ENCODE measurements at places on chromosomes 6 and 20. TPM values are rescaled to one million over a fixed set of nuclear protein-coding genes. Genes with fewer than 3 reads are reported as not detected.

- no peak overlapping the region for H3K4me3 ChIP-seq
- DNase-seq = no peak
- H3K27me3 ChIP-seq = no peaks in the 10 kb centered on the region
- peaks cover 19% of the 10 kb centered on the region for H3K36me3 ChIP-seq
- H3K4me1 ChIP-seq = peaks cover 28% of the 10 kb centered on the region
- no peak overlapping the region for H3K27ac ChIP-seq
Measured at GRCh38 chr20:31678389-31679356, 41.0 kb downstream of the COX4I2 start.

DNA sequence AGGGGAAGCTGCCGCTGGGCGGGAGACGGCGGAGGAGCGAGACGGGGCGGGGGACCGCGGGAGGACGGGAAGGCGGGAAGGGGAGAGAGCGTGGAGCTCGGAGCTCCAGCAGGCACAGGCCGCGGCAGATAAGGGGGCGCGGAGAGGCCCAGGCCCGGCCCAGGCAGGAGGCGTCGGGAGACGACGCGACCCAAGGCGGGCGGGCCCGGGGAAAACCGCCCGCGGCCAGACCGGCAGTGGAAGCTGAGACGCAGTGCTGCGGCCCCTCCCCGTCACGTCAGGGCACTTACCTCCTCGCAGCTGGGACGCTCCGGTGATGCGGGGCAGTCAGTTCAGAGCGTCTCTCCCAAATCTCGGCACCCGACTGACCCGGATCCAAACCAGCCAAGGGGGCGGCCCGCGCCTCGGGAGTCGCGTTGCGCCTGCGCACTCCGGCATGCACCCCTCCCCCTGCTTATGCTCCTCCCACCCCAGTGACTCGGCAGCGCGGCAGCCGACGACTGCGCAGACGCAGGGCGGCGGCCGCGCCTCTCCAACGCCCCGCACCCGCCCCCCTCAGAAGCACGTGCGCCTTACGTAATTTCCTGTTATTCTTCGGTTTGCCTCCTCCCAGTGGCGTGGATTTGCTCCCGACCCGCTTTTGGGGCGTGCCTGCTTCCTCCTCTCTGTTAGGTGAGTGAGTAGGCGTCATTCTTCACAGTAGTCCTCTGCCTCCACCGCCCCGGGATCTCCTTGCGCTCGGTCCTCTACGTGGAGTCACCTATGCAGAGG, at the start of gene OSER1:
TSS of gene OSER1 (minus strand) at position 366 of the 771 bp plus-strand sequence. CDS start 3,814 bp downstream, outside the sequence.
- DNase-seq = peak; percentile 99
- H3K27me3 ChIP-seq = no peaks in the 10 kb centered on the region
- peak within 1 kb of the TSS; percentile 95 for H3K27ac ChIP-seq
- H3K4me1 ChIP-seq = peaks cover 17% of the 10 kb centered on the region
- no peaks in the 10 kb centered on the region for H3K36me3 ChIP-seq
- peak within 1 kb of the TSS; percentile 87 for H3K4me3 ChIP-seq

DNA sequence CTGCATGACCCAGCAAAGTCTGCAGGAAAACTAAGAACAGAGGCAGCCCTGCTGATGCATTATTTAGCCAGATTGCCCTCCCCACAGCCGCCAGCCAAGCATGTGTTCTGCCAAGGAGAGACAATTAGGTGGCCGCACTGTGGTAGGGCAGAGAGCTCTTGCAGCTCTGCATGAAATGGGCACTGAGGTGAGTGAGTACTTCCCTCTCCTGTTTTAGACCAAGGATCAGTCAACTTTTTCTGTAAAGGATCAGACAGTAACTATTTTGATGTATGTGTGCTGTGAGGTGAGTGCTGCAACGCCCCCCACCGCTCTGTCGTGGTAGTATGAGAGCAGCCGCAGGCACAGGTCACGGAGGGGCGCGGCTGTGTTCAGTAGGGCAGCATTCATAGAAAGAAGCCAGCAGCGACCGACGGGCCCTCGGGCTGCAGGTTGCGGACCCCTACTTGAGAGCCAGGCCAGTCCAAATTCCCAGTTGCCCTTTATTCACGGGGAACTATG, 23.8 kb upstream of the FAM50B start:
- H3K27me3 ChIP-seq = no peaks in the 10 kb centered on the region
- H3K4me1 ChIP-seq = peaks cover 41% of the 10 kb centered on the region
- H3K27ac ChIP-seq = peak overlapping the region; percentile 92

DNA sequence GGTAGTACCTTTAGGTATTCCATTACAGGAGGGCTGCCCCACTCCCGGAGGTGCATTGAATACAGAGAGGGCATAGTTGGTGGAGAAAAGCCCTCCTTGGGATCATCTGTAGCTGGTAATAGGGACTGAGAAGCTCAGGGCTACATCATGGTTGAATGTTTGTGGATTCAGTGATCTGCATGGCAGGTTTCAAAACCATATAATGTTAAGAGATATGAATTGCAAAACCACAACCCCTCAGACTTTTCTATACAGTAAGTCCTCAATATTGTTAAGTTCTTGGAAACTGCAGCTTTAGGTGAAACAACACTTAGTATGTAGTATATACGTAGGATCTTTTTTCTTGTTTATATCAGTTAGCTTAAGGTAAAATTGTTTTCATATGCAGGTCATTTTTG, 11.3 kb downstream of the TULP4 start:
- H3K4me3 ChIP-seq = no peak overlapping the region
- no peaks in the 10 kb centered on the region for H3K27me3 ChIP-seq
- no peaks in the 10 kb centered on the region for H3K4me1 ChIP-seq
- H3K27ac ChIP-seq = no peak overlapping the region
- no peak for DNase-seq
- H3K36me3 ChIP-seq = peaks cover 3% of the 10 kb centered on the region

GRCh38 chr20:4959592-4959991, 41.7 kb downstream of the SLC23A2 start:
- H3K27me3 ChIP-seq = no peaks in the 10 kb centered on the region
- DNase-seq = no peak
- no peak overlapping the region for H3K4me3 ChIP-seq
- H3K36me3 ChIP-seq = no peaks in the 10 kb centered on the region
- H3K4me1 ChIP-seq = no peaks in the 10 kb centered on the region

GRCh38 chr20:48951646-48952045, 30.1 kb downstream of the ARFGEF2 start:
- H3K36me3 ChIP-seq = peaks cover 65% of the 10 kb centered on the region
- H3K4me1 ChIP-seq = no peaks in the 10 kb centered on the region
- no peak overlapping the region for H3K27ac ChIP-seq
- DNase-seq = no peak
- no peaks in the 10 kb centered on the region for H3K27me3 ChIP-seq

GRCh38 chr6:15921243-15921642, 207.6 kb upstream of the MYLIP start:
- H3K27me3 ChIP-seq = no peaks in the 10 kb centered on the region
- H3K27ac ChIP-seq = no peak overlapping the region
- DNase-seq = no peak

GRCh38 chr6:40803897-40804702, 216.9 kb upstream of the LRFN2 start:
- H3K4me3 ChIP-seq = no peak overlapping the region
- H3K4me1 ChIP-seq = no peaks in the 10 kb centered on the region
- peak; percentile 23 for DNase-seq
- H3K27ac ChIP-seq = no peak overlapping the region

GRCh38 chr6:127343809-127344659, 625 bp upstream of the ECHDC1 start:
- H3K27ac ChIP-seq = peak overlapping the region; percentile 97
- peaks cover 2% of the 10 kb centered on the region for H3K36me3 ChIP-seq
- no peaks in the 10 kb centered on the region for H3K27me3 ChIP-seq
- DNase-seq = peak; percentile 58

- H3K36me3 ChIP-seq = peaks cover 2% of the 10 kb centered on the region
- H3K27me3 ChIP-seq = no peaks in the 10 kb centered on the region
- H3K4me3 ChIP-seq = no peak overlapping the region
- H3K4me1 ChIP-seq = peaks cover 20% of the 10 kb centered on the region
- DNase-seq = peak; percentile 81
Measured at GRCh38 chr20:25553819-25554296, 31.5 kb downstream of the NINL start.

DNA sequence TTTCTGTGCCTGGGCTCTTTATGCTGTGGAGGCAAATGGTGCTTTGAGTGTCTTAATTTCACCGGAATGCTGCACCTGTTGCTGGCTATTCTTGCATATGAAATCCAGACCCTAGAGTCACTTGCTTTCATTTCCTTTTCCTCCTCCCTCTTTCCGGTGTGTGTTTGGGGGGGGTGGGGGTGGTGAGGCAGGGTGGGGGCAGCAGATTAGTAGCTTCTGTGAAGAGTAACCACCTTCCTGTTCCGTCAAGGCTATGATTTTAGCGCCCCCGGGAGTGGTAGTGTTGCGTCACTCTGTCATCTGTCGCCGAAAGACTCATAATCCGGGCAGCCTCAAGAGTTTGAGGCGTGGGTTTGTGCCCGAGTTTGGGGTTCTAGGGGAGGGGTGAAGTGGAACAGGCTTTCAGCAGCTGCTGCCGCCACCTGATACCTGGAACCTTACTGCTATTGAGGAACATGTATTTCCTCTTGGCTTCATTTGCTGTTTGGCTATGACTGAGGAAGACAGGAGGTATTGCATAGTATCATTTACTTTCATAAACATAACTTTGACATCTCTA, 49.1 kb downstream of the UTRN start:
- H3K36me3 ChIP-seq = peaks cover 3% of the 10 kb centered on the region
- no peaks in the 10 kb centered on the region for H3K27me3 ChIP-seq
- peak; percentile 77 for DNase-seq
- H3K4me1 ChIP-seq = peaks cover 24% of the 10 kb centered on the region
- peak overlapping the region; percentile 68 for H3K27ac ChIP-seq
- H3K4me3 ChIP-seq = no peak overlapping the region

DNA sequence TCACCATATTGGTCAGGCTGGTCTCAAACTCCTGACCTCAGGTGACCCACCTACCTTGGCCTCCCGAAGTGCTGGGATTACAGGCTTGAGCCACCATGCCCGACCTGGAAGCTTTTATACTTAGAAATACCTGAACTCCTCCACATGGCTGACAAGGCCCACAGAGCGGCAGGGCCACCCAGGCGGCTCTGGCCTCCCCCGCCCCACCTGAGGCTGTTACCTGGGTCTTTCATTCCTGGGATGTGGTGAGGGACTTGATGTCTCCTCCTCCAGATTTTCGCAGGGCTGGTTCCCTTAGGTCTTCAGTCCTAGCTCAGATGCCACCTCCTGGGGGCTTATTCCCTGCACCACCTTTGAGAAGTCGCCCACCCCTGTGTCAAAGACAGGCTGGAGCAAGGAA, 152.1 kb downstream of the LY86 start:
- no peaks in the 10 kb centered on the region for H3K36me3 ChIP-seq
- H3K4me1 ChIP-seq = peaks cover 31% of the 10 kb centered on the region
- no peak overlapping the region for H3K4me3 ChIP-seq
- DNase-seq = no peak
- no peaks in the 10 kb centered on the region for H3K27me3 ChIP-seq

DNA sequence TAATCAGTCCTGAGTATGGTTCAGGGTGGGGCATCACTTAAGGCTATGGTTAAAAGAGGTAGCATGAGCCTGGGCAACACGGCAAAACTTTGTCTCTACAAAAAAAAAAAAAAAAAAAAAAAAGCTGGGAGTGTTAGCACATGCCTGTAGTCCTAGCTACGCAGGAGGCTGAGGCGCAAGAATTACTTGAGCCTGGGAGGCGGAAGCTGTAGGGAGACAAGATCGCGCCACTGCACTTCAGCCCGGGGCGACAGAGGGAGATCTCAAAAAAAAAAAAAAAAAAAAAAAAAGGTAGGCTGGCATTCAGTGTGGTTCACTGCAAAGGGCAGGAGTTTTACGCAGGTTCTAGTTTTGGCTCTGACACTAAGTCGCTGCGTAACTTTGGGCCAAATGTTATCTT, 15.1 kb downstream of the ELOVL2 start:
- no peak overlapping the region for H3K27ac ChIP-seq
- H3K4me3 ChIP-seq = no peak overlapping the region
- DNase-seq = no peak
- no peaks in the 10 kb centered on the region for H3K27me3 ChIP-seq
- no peaks in the 10 kb centered on the region for H3K36me3 ChIP-seq

- H3K4me1 ChIP-seq = no peaks in the 10 kb centered on the region
- no peak overlapping the region for H3K4me3 ChIP-seq
- no peak for DNase-seq
- no peaks in the 10 kb centered on the region for H3K36me3 ChIP-seq
Measured at GRCh38 chr6:7426447-7427169, 37.0 kb downstream of the RIOK1 start.

GRCh38 chr6:25898289-25898977, 24.4 kb upstream of the SLC17A3 start:
- H3K36me3 ChIP-seq = no peaks in the 10 kb centered on the region
- no peaks in the 10 kb centered on the region for H3K27me3 ChIP-seq
- H3K4me3 ChIP-seq = no peak overlapping the region
- no peaks in the 10 kb centered on the region for H3K4me1 ChIP-seq
- no peak for DNase-seq
- H3K27ac ChIP-seq = no peak overlapping the region

DNA sequence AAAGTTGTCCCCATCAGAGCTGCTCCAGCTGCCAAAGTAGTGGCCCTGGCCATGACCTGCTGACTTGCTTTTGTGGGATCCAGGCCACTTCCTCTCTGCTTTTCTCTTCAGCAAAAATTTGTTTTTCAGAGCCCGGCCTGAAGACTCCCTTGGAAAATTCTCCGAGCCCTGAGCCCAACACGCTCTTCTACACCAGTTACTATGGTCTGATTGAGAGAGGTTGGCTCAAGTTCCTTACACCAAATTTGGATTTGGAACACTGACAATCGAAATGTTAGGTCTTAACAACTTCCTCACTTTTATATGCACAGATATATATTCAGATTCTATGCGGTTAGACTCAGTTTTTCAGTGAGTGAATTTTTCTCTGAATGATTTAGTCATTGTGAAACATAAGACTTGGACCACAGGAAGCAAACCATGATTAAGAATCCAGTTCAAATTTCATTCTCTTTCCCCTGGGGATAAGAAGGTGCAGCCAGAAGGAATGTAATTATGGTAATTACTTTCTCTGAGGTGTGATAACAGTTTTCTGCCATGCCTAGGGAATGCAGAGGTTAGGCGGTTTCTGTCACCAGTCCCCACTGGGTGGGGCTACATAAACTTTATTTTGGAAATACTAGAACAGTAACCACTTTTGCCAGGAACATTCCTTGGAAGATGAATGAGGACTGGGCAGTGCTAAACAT, 365.2 kb downstream of the SYNE1 start:
- no peak overlapping the region for H3K4me3 ChIP-seq
- H3K27ac ChIP-seq = peak overlapping the region; percentile 33
- DNase-seq = peak; percentile 78
- H3K36me3 ChIP-seq = peaks cover 32% of the 10 kb centered on the region
- no peaks in the 10 kb centered on the region for H3K27me3 ChIP-seq

DNA sequence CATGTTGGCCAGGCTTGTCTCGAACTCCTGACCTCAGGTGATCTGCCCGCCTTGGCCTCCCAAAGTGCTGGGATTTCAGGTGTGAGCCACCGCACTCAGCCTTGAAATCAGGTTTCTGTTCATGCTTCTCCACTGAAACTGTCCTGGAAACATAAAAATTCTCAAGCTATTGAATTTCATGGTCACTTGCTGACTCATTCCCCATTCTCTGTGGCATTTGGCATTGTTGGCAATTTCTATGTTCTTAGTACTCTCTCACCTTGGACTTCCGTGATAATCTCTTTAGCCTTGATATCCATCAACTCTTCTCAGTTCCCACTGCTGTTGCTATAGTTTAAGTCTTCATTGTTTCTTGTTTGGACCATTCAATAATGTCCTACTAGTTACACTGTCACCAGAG, 6.2 kb downstream of the SEL1L2 start:
- no peak overlapping the region for H3K4me3 ChIP-seq
- no peaks in the 10 kb centered on the region for H3K36me3 ChIP-seq

- no peaks in the 10 kb centered on the region for H3K36me3 ChIP-seq
- peaks cover 19% of the 10 kb centered on the region for H3K27me3 ChIP-seq
- H3K4me3 ChIP-seq = peak overlapping the region; percentile 71
- DNase-seq = peak; percentile 39
- peaks cover 8% of the 10 kb centered on the region for H3K4me1 ChIP-seq
Measured at GRCh38 chr6:19838442-19839236, 1.5 kb downstream of the ID4 start.

Gene PABPC1L
- total RNA-seq = 5.3 TPM

Gene SLC35B2
- total RNA-seq = 27.6 TPM

Gene BPI
- 0.40 TPM for total RNA-seq

Gene DSP
- total RNA-seq = 1.4 TPM

Gene NKAPL
- total RNA-seq = 0.71 TPM

Gene OR12D2
- total RNA-seq = not detected

Gene CDH26
- total RNA-seq = 0.40 TPM

Measured in muscle of leg (tissue), 16 donors.